Esophagus squamous epithelium (tissue), 5 donors: ENCODE measurements at places on chromosomes 4 and X.

- no peak overlapping the region for H3K4me3 ChIP-seq
- H3K36me3 ChIP-seq = peaks cover 100% of the 10 kb centered on the region
Observed at GRCh38 chrX:152968193-152968592, 25.7 kb downstream of the PNMA5 start.

DNA sequence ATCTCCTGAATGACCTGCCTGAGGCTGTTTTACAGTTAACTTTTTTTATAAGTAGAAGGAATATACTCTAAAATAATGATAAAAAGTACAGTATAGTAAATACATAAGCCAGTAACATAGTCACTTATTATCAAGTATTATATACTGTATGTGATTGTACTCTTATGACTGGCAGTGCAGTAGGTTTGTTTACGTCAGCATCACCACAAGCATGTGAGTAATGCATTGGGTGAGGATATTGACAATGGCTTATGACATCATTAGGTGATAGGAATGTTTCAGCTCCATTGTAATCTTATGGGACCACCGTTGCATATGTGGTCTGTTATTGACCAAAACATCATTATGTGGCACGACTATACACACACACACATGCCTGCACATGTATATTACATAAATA lies 20.5 kb downstream of the NUDT9 start:
- H3K27ac ChIP-seq = no peak overlapping the region
- no peaks in the 10 kb centered on the region for H3K27me3 ChIP-seq
- H3K4me3 ChIP-seq = no peak overlapping the region
- H3K36me3 ChIP-seq = peaks cover 3% of the 10 kb centered on the region
- DNase-seq = no peak

- H3K36me3 ChIP-seq = no peaks in the 10 kb centered on the region
- no peak overlapping the region for H3K4me3 ChIP-seq
- no peak overlapping the region for H3K27ac ChIP-seq
- DNase-seq = no peak
- no peaks in the 10 kb centered on the region for H3K27me3 ChIP-seq
Observed at GRCh38 chr4:32191961-32192360, 1471.8 kb downstream of the PCDH7 start.

GRCh38 chr4:142840516-142841123 lies 5.5 kb downstream of the INPP4B start:
- no peaks in the 10 kb centered on the region for H3K4me1 ChIP-seq
- no peaks in the 10 kb centered on the region for H3K36me3 ChIP-seq
- no peaks in the 10 kb centered on the region for H3K27me3 ChIP-seq
- no peak for DNase-seq

GRCh38 chrX:114712466-114712865 lies 128.6 kb downstream of the HTR2C start:
- H3K27ac ChIP-seq = no peak overlapping the region
- no peaks in the 10 kb centered on the region for H3K4me1 ChIP-seq
- no peak overlapping the region for H3K4me3 ChIP-seq
- H3K27me3 ChIP-seq = peaks cover 5% of the 10 kb centered on the region
- no peaks in the 10 kb centered on the region for H3K36me3 ChIP-seq

- H3K36me3 ChIP-seq = no peaks in the 10 kb centered on the region
- no peak overlapping the region for H3K27ac ChIP-seq
- H3K4me1 ChIP-seq = no peaks in the 10 kb centered on the region
- H3K27me3 ChIP-seq = no peaks in the 10 kb centered on the region
- no peak for DNase-seq
- H3K4me3 ChIP-seq = no peak overlapping the region
Observed at GRCh38 chr4:171448919-171449481, 364.2 kb upstream of the GALNTL6 start.

DNA sequence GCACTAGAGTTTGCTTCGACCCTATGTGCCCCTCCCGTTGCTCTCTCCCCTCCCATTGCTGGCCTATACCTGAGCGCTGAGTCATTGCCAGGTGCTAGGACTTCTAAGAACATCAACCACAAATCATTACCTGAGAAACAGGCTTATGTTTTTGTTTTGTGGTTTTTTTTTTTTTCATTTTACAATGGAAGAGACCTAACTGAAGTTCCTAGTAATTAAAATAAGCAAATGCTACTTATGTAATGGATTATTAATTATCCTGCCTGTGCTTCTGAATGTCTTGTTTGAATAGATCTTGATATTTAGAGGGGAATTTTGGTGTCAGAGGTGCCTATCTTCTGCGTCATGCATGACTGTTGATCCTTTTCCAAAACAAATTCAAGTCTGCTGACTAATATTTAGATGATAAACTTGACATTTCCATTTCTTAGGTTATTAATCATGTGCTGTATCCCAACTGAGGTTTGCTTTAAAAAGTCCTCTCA lies 275.4 kb upstream of the CPEB2 start:
- no peak for DNase-seq
- H3K27me3 ChIP-seq = no peaks in the 10 kb centered on the region
- H3K4me1 ChIP-seq = peaks cover 13% of the 10 kb centered on the region
- H3K36me3 ChIP-seq = no peaks in the 10 kb centered on the region
- H3K27ac ChIP-seq = peak overlapping the region; percentile 30
- H3K4me3 ChIP-seq = no peak overlapping the region
